Caki2 (cell line): ENCODE measurements at places on chromosomes 3 and 15. TPM values are rescaled to one million over a fixed set of nuclear protein-coding genes. Genes with fewer than 3 reads are reported as not detected.

Gene AADAC
- total RNA-seq, result not detected in 2 replicates

Gene ALDH1A2
- 0.81 and 18.9 TPM in 2 replicates for total RNA-seq

Gene PDIA3
- total RNA-seq, result 180 and 200 TPM in 2 replicates

Gene CCR1
- not detected in 2 replicates for total RNA-seq

Gene HESX1
- total RNA-seq, result 0.84 and 1.7 TPM in 2 replicates

Gene ACSBG1
- not detected in 2 replicates for total RNA-seq

Gene DUOX1
- not detected in 2 replicates for total RNA-seq

Gene IQCF5
- total RNA-seq, result not detected in 2 replicates

DNA sequence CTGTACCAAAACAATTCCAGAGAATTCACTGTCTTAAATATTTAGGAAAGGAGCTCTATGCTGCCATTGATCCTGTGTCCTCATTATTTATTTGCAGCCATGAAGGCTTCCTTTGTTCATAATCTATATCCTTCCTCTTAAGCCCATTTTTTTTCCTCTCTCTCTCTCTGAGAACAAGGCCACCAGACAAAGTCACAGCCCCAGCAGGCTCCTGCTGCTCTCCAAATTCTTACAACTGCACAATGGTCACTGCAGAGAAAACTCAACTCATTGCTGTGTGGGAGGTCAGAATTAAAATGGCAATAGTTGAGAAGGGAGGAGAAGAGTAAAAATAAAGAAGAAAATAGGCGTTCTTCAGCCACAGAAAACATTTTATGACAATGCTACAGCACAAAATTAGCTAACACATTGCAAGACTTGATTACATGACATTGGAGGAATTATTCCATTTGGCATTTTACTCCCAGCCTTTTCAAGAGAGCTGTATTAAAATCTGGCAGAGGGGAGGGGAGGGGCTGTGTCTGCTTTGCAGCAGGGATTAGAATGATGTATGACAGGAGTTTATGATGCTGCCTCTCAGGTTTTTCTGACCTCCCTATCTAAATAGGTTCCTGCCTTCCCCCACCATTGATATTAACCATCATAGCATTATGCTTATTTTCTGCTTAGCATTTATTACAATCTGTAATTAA lies 399.7 kb upstream of the THBS1 start:
- no peak for DNase-seq

- DNase-seq, result peak; percentile 17
Measured at GRCh38 chr3:155282385-155283091, 10.9 kb downstream of the STRIT1 start.

DNA sequence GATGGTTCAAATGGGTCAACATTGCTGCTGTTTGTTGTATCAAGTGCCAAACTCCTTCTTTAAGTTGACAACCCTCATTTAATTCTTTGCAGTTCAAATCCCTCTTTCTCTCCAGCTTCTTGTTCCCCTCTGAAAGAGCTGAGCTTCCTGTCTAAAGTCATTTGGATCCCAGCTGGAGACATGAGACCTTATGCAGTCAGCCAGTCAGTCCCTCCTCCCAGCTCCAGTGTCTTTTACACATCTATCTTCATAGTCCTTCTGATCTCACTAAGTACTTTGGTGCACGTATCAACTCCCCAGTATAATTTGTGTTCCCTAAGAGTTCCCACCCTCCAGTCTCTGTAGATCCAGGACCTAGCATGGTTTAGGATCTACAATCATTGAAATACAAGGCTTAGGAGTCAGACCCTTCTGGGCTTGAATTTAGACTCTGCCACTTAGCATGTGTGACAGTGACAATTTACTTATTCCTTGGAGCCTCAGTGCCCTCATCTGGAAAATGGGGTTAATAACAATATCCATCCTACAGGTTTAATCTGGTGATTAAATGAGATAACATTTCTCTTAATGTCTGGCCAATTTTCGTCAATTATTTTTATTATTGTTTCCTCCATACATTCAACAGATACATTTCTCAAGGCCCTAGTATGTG lies 102.8 kb upstream of the SEMA6D start:
- DNase-seq, result no peak

- no peak for DNase-seq
Measured at GRCh38 chr3:85474241-85474640, 515.5 kb downstream of the CADM2 start.

- DNase-seq, result no peak
Measured at GRCh38 chr3:69251078-69251805, 128.8 kb upstream of the LMOD3 start.

DNA sequence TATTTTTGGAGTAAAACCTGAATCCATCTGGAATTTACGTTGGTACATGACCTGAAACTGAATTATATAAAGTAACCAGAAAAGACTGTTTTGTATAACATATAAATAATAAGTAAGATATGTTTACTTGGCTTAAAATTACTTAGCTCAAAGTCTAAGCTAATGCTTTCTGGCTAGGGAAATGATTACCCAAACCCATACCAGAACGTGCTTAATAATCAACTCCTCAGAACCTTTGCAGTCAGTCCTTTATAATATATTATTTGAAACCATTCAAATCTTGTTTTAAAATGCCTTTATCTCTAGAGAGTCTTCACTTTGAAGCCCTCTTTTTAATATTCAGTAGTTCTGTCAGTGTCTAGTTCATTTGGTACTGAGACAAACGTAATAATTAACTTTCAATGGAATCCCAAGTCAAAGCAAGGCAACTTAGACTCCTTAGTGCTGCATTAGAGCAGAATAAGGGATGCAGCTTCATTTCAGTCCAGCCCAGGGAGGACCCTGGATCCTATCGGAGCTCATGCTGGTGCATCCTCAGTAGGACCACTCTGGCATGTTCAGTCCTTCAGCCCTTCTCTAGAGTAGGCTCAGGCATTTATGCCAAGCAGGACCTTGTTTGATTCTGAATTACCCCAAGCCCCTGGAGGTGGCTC lies 81.6 kb downstream of the MME start:
- DNase-seq, result no peak

DNA sequence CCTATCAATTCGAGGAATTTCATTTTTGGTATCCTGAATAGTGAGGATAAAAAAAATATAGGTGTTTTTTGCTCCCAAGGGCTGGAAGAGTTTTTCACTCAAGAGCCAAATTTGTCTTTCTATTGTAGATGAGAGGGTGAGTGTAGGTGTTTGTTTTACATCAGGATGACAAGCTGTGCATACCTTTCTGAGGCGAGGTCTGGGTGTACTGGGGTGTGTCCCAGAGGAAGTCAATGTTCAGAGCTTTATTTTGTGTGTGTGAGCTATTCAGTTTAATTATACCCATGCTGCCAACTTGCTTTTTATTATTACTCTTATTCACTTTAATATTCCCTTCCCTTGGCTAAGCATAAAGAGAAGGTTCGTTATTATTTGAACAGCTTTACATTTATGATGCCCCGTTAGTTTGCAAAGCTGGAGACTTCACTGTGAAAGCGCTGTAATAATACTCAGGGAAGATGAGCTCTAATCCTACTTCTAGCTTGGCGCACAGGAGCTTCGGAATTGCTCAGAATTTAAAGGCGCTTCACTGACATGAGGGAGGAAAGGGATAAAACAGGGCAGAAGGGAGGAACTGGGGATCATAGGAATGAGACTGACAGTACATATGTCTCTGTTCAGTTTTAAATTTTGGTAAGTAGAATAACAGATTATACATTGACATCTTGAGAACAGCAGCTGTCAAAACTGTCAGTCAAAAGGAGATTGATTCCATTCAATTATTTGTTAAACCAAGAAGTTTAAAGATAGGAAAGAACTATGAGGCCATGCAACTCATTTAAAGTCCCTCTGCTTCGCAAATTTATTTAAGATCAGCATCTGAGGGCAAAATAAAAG lies 117.7 kb upstream of the TP63 start:
- DNase-seq, result peak; percentile 8

- no peak for DNase-seq
Measured at GRCh38 chr15:99412082-99412481, 153.7 kb upstream of the MEF2A start.

DNA sequence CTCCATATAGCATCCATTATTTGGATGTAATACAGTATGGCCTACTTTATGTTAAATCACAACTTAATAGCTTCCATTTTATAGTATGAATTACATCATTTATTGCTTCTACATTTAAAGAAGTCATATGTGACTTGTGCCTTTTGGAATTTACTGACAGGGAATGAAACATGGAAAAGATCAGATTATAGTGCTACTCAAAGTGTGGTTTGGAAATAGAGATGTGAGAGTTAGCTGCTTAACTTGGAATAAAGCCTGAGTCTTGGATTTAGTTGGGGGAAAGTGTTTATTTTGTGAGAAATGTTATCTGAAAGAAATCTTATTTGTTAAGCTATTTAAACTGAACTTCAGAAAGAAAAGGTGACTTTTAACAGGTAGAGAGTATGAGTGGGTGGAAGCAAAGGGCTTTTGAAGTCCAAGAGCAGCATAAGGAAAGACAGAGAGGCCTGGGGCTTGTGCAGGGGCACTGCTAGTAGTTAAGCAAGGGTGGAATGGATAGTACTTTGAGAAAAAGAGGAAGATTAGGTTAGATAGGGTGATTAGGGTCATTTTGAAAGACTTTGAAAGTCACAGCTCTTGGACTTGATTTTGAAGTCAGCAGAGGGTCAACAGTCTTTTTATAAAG lies 60.5 kb downstream of the SLMAP start:
- DNase-seq, result no peak

DNA sequence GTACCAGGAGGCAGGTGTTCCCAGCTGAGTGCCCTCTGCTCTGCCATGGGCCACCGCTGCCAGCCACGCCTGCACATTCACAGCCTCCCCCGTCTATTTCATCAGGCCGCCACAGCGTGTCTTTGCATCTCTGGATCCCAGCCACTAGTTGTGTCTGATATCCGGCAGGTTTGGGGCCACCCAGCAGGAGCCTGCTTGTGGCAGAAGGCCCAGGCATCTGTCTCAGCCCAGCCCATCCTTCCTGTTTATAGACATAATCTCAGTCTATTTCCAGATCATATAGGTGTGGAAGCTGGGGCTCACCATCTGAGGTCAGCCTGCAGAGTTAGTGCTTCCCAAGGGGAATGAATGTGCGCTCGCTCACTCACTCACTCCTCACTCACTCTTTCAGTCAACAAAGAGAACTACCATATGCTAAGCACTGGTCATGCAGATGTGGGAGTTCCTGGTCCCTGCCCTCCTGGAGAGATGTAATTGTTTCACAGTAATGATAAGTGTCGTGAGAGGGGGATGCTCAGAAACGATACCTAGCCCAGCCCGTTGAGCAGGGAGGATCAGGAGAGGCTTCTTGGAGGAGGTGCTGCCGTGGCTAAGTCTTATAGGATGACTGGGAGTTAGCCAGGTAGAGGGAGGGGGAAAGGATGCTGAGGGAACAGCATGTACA lies 60.6 kb downstream of the FGD5 start:
- DNase-seq, result peak; percentile 18

- peak; percentile 99 for DNase-seq
Measured at GRCh38 chr15:36428102-36428845, 151.2 kb upstream of the CDIN1 start.
